ENCODE measurements at places on chromosomes 11 and 22. TPM values are rescaled to one million over a fixed set of nuclear protein-coding genes. Genes with fewer than 3 reads are reported as not detected.

Gene FGF3
- not detected for total RNA-seq

Gene MMP8
- total RNA-seq, result not detected

Gene MIAT
- 277 TPM for total RNA-seq

Gene CARNS1
- total RNA-seq, result 0.52 TPM

DNA sequence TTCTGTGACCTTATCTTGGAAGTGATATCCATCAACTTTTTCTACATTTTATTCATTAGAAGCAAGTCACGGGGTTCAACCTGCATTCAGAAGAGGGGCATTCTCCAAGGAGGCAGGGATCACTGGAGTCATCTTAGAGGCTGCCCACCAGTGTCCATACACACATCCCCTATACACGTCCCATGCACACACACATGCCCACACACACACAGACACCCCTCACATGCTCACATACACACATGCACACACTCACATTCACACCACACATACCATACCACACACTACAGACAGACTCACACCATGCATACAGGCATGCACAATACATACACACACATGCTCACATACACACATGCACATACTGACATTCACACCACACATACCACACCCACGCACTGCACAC lies 884.7 kb downstream of the TBC1D22A start:
- no peak overlapping the region for H3K4me3 ChIP-seq
- no peaks in the 10 kb centered on the region for H3K4me1 ChIP-seq
- no peaks in the 10 kb centered on the region for H3K27me3 ChIP-seq
- H3K36me3 ChIP-seq, result no peaks in the 10 kb centered on the region
- DNase-seq, result no peak

DNA sequence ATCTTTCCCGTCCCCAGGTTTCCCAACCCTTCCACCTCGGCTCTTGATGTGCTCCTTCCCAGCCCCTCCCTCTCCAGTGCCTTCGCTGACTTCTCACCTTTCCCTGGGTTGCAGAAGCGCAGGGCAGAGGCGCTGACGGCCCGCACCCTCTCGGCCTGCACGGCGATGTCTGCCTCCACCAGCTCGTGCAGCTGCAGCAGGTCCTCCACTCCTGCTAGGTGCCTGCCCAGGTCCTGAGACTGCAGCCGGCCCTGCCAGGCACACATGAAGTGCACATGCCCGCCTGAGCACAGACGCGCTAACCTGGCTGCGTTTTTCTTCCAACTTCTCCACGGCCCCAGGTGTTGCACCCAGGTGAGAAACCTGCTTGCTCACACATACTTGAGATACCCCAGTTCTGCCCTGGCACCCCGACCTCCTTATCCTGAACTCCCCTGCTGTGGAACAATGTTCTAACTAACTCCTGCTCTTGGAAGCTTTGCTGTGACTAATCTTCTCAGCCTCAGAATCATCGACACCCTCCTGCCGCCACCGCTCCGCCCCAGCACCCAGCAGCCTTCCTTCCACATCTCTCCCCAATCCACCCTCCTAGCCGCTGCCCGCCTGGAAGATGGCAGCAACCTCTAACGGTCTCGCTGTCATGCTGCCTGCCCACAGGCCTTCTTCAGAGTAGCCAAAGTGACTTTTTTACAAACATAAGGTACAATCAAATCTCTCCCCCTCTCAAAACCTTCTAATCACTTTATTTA lies 23.3 kb downstream of the SPTBN2 start:
- no peak overlapping the region for H3K27ac ChIP-seq
- no peaks in the 10 kb centered on the region for H3K4me1 ChIP-seq
- H3K4me3 ChIP-seq, result no peak overlapping the region
